Stimulated activated CD8-positive, alpha-beta memory T cell treated with anti-CD3 and anti-CD28 coated beads, Interleukin-4, amount 100 ng/mL, for 1 hour (primary cell): ENCODE measurements at places on chromosomes 1 and 21.

DNA sequence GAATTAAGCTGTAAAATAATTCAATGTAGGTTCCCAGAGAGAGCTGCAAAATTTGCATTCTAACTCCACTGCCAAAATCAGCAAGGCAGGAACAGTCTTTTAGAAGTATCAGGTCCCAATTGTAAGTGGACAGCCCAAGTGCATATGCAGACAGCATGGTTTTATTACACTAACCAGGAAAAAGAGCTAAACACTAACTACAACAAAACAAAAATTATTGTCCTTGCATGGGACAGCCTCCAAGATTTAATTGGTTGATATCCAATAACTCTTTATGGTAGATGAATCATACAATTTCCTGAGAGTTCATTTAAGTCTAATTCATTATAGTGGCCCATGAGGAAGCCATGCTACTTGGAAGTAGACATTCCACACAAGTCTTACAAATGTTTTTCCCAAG is 154.3 kb upstream of the ZNF648 start:
- no peak for DNase-seq

- no peak for DNase-seq
These were observed 13.7 kb upstream of the TENT5C start for GRCh38 chr1:117592155-117592554.

DNA sequence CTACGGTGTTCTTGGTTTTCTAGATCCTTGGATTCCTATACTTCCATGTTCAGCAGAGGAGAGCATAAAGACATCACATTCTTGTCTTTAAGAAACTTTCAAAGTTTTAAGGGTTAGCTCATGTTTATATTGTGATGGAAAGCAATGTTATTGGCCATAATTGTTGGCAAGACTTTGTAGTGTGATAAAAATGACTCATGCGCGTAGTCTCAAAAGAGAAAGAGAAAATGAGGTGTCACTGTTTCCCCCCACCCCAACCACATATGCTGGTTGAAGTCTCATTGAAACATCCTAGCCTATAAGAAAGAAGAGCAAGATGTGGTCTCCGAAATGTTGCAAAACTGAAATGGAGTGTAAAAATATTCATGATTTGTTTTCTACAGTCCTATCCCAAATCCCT is 348.8 kb downstream of the PTBP2 start:
- no peak for DNase-seq

DNA sequence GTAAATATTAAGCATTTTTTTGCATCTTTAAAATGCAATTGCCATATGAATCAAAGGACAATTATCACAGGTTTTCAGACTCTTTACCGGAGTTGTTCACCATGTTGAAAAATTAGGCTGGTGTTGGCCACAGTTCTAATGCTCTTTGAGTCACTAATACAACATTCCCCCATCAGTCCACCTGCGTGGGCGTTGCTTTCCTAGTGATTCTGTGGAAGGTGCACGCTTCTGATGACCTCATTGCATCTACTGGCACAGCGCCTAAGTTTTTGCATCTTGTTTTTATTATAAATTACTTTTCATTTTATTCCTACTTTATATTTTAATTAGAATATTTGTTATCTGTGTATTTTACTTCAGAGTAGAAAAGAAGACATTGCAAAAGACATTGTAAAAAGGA is 4.7 kb upstream of the F5 start:
- no peak for DNase-seq

- DNase-seq: no peak
These were observed 45.2 kb upstream of the ACTL8 start for GRCh38 chr1:17709981-17710380.
